ENCODE measurements at places on chromosomes 5 and 9.

DNA sequence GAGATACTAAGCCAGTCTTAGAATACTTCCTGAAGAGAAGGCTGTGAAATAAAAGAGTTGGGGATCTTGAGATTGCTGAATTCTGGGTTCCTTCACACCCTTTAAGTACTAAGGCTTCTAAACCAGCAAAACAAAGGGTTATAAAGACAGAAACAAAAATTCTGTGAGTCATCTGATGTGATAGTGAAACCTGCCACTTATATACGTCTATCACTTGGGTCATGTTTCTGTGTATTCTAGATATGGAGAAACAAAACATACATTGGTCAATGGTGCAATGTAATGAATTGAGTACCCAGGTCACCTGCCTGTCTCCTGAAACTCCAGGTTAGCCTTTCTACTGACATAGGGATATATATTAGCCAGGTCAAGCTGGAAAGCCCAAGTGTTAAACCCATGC, 319.3 kb upstream of the GRAMD2B start:
- no peak for DNase-seq

GRCh38 chr5:58455480-58455879, 4.4 kb downstream of the PLK2 start:
- DNase-seq: no peak

DNA sequence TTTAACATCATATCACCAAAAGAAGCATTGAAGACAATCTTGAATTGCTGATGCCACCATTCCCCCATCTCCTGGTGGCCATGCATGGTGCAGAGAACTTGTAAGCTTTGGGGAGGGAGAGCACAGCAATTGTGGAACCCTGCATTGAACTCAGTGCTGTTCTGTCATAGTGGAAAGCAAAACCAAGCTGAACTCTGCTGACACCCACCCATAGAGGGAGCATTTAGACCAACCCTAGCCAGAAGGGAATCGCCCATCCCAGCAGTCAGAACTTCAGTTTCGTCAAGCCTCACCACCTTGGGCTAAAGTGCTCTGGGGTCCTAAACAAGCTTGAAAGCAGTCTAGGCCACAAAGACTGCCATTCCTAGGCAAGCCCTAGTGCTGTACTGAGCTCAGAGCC, 37.4 kb upstream of the RUSC2 start:
- DNase-seq: no peak

- no peak for DNase-seq
These were observed 1.3 kb downstream of the AGPAT2 start for GRCh38 chr9:136685790-136686533.

DNA sequence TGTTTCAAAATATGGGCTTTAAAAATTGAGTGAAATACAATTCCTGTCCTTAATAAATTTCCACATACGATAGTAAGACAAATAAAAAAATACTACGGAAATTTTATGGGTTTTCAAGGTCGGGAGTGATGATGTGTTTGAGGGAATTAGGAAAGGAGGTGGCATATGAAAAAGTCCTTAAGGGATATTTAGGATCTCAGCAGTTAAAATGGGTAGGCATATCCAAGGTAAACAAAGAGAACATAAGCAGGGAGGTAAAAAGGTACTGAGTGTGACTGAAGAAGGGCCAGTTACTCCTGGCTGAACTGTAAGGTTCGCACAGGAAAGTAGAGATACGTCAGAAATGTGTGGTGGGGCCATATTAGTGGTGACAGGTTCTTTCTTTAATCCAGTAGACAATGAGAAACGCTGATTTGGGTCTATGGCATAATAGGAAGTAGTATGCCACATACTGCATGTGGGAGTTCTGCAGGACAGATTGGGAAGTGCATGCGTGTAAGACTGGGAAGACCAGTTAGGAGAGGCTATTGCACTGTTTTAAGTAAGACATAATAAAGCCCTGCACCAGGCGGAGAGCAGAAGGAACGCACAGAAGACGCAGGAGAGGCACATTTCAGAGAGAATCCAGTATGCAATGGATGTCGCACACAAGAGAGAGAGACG, 937 bp upstream of the HMGCR start:
- peak; percentile 10 for DNase-seq

DNA sequence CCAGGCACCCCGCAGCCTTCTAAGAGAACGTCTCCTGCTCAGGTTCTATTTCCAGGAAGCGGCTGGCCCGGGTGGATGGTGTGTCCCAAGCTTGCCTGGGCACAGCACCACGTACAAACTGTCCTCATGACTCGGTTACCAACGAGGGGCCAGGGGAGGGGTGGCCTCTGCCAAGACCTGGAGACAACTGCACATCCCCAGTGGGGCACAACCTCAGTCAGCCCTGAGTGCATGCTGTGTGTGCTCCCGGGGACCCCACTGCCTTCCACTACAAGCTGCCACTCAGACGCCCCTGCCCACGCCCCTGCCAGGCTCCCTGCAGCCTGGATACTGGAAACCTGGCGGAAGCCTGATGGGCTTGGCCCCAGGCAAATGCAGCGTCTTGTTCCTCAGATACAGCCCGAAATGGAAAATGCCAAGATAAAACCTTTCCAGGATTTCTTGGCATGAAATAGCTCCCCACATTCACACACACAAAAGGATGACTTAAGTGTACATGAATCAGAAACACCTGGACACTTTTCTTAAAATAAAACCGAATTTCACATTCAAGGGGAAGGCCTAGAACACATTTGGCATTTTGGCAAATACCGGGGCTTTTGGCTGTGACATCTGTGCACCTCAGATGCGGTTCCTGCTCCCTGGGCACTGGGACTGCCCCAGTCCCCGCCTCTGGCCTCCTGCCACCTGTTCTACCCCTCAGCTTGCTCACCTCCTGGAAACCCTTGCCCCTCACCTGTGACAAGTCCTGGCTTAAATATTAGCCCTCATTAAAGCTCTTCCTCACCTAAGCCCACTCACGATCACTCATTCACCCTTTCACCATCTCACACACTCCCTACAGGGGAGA, 62.5 kb downstream of the COL23A1 start:
- DNase-seq: no peak

GRCh38 chr5:74640954-74641734, 616 bp upstream of the ENC1 start:
- DNase-seq: peak; percentile 39

DNA sequence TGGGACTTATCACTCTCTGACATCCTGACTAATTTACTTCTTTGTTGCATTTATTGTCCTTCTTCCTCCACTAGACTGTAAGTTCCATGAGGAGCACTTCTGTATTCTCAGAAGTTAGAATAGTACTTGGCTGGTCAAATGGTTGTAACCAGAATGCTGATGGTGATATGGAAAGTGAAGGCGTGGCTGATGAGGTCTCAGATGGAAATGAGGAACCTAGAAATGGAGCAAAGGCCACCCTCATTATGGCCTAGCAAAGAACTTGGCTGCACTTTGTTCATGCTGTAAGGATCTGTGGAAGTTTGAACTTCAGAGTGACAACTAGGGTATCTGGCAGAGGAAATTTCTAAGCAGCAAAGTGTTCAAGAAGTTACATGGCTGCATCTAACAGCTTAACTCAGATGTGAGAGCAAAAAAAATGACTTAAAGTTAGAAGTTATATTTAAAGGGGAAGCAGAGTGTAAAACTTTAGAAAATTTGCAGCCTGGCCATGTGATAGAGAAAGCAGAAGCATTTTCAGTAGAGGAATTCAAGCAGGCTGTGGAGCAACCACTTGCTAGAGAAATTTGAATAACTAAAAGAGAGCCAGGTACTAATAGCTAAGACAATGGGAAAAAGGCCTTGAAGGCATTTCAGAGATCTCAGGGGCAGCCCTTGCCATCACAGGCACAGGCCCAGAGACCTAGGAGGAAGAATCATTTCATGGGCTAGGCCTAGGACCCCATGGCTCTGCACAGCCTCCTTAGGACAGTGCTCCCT, 14.9 kb upstream of the SLC22A5 start:
- DNase-seq: no peak

GRCh38 chr5:151772029-151772845, 483 bp downstream of the G3BP1 start:
- peak; percentile 49 for DNase-seq

DNA sequence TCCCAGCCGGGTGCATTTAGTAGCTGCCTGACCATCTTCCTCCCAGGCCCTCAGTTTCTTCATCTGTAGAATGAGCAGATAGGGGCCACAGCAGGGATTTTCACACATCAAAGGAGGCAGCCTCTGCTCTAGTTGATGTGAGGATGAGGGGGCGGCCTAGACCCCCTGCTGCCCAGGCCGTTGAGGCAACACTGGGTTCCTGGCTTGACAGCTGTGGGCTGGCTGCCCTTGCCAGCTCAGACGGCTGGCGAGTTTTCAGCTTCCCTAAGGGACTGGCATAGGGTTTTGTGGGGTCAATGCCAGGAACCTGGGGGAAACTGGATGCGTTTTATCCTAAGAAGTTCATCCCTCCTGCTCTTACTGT, 49.6 kb downstream of the NDST1 start:
- DNase-seq: no peak

GRCh38 chr5:8192840-8193239, 323.9 kb downstream of the MTRR start:
- no peak for DNase-seq

- no peak for DNase-seq
These were observed 22.7 kb upstream of the QSOX2 start for GRCh38 chr9:136268318-136268717.

- no peak for DNase-seq
These were observed 88.1 kb downstream of the LPAR1 start for GRCh38 chr9:110950041-110950645.

DNA sequence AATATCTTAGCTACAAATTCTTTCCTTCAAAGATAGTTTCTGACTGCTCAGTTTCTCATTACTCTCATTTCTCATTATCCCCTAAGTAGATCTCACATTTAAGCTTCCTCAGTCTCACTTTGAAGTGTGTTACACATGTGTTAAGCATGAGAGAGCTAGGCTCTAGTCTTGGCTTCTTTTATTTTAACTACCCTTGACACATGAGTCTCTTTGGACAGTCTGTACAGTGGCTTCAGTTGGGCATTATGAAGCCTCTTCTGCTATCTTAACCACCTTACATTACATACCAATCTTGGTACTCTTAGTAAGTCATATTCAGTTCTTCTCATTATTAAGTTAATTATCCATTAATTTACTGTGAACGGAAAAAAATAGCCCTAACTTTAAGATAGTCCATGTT, 232.5 kb downstream of the FBXL17 start:
- DNase-seq: no peak

- DNase-seq: no peak
These were observed 94.5 kb downstream of the EDIL3 start for GRCh38 chr5:84290161-84290560.

DNA sequence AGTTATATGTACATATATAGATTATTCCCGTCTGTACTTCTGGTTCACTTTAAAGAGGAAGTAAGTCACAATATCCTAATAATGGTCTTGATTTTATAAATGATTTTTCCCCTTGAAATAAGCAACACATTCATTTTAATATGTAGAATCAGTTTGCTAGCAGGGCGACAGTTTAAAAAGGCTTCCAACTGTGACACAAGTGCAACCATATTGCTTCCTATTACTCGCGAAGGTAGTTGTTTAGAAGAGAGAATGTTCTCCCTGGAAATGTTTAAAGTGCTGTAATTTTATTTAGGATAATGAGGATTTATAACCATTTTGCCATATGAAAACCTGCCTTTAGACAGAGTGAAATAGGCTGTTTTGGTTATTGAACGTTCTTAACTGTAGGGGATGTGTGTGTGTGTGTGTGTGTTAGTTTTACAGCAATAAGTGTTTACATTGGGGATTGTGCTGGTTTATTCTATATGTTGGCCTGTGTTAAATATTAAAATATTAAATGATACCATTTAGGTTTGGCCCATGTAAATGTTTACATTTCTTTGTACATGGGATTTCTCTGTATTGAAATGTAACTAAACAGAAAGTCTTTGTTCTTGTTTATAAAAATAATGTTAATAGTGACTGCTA, 138.3 kb downstream of the PBX3 start:
- DNase-seq: no peak

GRCh38 chr9:28234133-28234893, 661.0 kb upstream of the C9orf72 start:
- DNase-seq: no peak

- DNase-seq: no peak
These were observed 21.5 kb downstream of the COL5A1 start for GRCh38 chr9:134663084-134663483.

DNA sequence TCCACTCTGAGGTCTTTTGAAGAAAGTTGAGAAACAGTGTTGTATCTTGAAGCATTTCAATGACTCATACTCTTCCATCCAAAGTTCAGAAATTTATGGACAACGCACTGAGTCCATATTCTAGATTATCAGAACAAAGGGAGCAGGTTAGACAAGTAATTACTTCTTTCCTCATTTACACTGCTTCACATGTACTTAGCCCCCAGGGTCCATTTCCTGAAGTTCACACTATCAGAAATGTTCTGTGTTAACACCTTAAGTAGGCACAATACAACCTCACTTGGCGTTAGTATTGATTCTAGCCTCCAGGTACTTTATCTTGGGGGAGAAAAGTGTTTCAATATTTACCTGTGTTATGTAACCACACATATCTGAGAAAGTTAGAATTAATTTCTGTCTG, 487.9 kb upstream of the DMAC1 start:
- DNase-seq: no peak

DNA sequence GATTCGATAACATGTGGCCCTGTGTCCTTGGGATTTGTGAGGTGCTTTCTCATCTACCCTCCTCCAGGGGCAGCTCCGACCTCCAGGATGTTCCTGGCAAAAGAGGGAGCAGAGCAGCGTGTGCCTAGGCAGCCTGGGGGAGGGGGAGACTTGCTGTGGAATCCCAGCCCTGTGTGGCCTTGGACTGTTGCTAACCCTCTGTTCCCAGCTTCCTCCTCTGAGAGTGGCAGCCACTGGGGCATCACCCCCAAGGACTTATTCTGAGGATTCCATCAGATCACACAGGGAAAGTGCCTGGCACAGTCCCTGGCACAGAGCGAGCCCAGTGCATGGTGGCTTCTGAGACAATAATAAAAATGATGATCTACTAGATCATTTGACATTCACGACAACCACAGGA, 265.1 kb upstream of the MVB12B start:
- no peak for DNase-seq

GRCh38 chr9:1154739-1155138, 104.6 kb downstream of the DMRT2 start:
- no peak for DNase-seq

DNA sequence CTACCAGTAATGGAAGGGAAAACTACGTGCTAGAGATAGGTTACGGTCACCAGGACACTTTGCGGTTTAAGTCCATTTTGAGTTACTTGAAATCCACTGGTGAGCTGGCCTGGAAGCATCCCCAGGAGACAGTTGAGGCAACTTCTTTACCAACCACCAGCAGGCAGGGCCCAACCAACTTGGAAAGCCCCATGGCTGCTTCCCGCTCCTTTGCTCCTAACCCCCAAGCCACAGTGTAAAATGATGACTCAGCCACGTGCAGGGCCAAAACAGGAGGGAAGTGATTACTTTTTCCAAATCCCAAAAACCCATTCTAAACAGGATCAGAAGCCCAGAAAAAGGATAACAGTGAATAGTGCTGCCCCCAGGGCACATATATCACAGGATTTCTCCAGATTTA, 87.4 kb downstream of the PAX5 start:
- DNase-seq: no peak

DNA sequence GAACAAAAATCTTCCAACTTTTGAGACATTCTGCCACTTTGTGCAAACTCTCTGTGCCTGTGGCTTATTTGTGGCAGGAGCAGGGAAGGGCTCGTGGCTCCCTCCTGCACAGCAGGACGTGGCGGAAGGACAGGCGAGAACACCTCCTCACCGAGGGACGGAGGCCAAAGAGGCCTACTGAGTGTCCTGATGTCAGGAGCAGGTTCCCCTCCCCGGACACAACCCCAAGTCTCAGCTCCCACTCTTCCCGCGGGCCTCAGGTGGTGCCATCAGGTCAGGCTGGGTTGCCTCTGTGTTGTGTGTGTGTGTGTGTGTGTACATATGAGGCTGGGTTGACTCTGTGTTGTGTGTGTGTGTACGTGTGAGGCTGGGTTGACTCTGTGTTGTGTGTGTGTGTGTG, 136.8 kb upstream of the LPCAT1 start:
- no peak for DNase-seq
